Stimulated activated CD8-positive, alpha-beta memory T cell treated with anti-CD3 and anti-CD28 coated beads, Interleukin-4, amount 100 ng/mL, for 4 hours (primary cell): ENCODE measurements at places on chromosomes 12 and 14.

- no peak for DNase-seq
Measured at GRCh38 chr12:88334271-88334670, 192.2 kb downstream of the TMTC3 start.

- DNase-seq: no peak
Measured at GRCh38 chr14:36997843-36998242, 174.6 kb downstream of the SLC25A21 start.

- DNase-seq: no peak
Measured at GRCh38 chr14:89445273-89445973, 28.4 kb upstream of the FOXN3 start.

DNA sequence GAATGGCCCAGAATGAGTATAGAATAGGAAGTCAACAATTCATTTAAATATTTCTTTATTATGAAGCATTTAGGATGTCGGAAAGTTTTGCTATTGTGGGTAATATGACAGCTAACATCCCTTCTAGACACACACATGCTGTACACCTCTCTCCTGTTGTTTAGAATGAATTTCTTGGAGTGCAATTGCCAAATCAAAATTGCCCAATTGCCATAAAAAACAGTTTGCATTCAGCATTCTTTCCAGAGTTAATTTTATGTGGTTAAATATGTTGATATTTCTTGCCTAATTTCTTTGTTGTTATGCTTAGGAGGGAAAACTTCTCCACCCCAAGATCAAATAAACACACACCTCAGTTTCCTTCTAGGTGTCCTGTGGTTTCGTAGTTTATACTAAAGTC is 16.9 kb upstream of the SMCO2 start:
- DNase-seq: no peak
